Cortex of kidney (tissue), 1 donor: ENCODE measurements at places on chromosomes 12 and 14.

- no peak for DNase-seq
These were observed 279.4 kb downstream of the CACNA1C start for GRCh38 chr12:2332236-2332635.

GRCh38 chr12:52037248-52037861 lies 13.9 kb upstream of the NR4A1 start:
- no peak for DNase-seq

DNA sequence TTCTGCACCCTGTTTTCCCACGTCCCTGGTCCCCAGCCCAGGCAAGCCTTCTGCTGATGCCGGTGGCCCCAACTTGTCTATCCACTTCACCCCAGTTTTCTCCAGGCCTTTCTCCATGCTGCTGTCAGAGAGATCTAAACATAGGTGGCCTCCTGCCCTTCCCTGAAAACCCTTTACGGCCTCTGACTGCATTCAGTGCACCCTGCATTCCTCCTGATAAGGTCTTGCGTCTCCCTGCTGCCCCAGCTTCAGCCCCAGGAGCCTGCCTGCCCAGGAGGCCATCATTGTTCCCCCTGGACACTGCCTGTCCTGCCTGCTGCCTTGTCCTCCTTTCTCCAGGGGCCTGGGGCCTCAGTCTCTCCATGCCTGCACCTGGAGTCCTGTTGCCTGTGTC lies 29.8 kb downstream of the TRAF3 start:
- DNase-seq: no peak

DNA sequence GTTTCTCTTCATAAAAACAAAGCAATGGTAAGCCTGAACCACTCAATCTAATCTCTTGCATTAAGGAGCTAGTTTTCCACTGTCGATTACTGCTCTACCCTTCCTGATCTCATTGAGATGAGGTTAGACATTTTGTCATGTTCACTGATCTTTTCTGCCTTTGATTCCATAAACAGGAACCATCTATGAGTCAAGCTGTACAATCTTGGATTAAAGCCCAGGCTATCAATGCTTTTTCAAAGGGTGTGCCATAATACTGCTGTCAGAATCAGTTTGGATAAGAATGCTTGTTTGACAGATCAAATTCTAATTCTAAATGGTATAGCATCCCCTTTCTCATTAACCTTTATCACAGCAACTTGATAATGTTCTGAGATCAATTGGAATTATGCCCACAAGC lies 16.1 kb downstream of the GRIP1 start:
- no peak for DNase-seq

GRCh38 chr14:70698288-70698687 lies 56.6 kb downstream of the TTC9 start:
- DNase-seq: no peak
